Smooth muscle cell of trachea (primary cell): ENCODE measurements at places on chromosomes 3 and 15. TPM values are rescaled to one million over a fixed set of nuclear protein-coding genes. Genes with fewer than 3 reads are reported as not detected.

The ZNF717 gene
- total RNA-seq: 16.0 and 20.0 TPM in 2 replicates

The GPR87 gene
- 0.17 and 0.29 TPM in 2 replicates for total RNA-seq

The CCR9 gene
- not detected in 2 replicates for total RNA-seq

The ST3GAL6 gene
- total RNA-seq: 0.87 and 0.99 TPM in 2 replicates

The ZBTB47 gene
- 24.1 and 59.7 TPM in 2 replicates for total RNA-seq

The MELTF gene
- 4.9 and 16.2 TPM in 2 replicates for total RNA-seq

The SKOR1 gene
- 0.15 and 0.17 TPM in 2 replicates for total RNA-seq

The ISG20 gene
- 2.5 and 4.8 TPM in 2 replicates for total RNA-seq

The VIPR1 gene
- 0.29 TPM in 1 of 2 replicates, not detected in the other for total RNA-seq

The LMAN1L gene
- total RNA-seq: 0.15 TPM in 1 of 2 replicates, not detected in the other

The AADACL2 gene
- not detected in 2 replicates for total RNA-seq
